ENCODE measurements at places on chromosomes 5 and 9. TPM values are rescaled to one million over a fixed set of nuclear protein-coding genes. Genes with fewer than 3 reads are reported as not detected.

DNA sequence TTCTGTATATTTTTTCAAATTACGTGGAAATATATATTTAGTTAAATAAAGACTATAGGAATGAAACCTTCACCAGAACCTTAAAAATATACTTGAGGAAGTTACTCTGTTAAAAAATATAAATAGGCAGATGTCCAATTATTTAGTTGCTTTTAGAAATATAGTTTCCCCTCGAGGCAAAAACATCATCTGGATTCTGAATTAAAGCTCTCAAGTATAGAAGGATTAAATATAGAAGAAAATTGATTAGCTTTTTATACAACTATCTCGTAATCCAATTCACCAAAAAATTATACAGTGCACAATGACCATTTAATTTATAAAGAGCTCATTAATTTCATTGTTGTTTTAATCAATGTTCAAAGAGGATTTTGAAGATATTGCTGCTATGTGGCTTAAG, 601.4 kb downstream of the GABRG2 start:
- H3K27me3 ChIP-seq = no peaks in the 10 kb centered on the region
- H3K4me1 ChIP-seq = peaks cover 5% of the 10 kb centered on the region
- no peak overlapping the region for H3K4me3 ChIP-seq
- H3K36me3 ChIP-seq = no peaks in the 10 kb centered on the region

DNA sequence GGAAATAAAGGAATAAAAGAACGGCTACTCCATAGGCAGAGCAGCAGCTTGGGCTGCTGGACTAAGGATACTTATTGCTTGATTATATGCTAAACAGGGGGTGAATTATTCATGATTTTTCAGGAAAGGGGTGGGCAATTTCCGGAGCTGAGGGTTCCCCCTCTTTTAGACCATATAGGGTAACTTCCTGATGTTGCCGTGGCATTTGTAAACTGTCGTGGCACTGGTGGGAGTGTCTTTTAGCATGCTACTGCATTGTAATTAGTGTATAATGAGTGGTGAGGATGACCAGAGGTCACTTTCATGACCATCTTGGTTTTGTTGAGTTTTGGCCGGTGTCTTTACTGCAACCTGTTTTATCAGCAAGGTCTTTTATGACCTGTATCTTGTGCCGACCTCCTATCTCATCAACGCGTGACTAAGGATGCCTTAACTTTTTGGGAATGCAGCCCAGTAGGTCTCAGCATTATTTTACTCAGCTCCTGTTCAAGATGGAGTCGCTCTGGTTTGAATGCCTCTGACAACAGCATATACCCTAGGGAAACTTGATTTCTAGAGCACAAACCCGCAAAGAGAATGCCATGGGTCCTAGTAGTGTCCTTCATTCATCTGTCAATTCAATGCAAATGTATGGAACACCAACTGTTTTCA, 47.8 kb upstream of the PWWP2A start:
- no peak overlapping the region for H3K4me3 ChIP-seq
- H3K27ac ChIP-seq = no peak overlapping the region
- H3K36me3 ChIP-seq = no peaks in the 10 kb centered on the region
- no peaks in the 10 kb centered on the region for H3K27me3 ChIP-seq

GRCh38 chr9:128276008-128276573, at the start of gene SWI5:
SWI5 (plus strand) TSS chr9:128276276.
- no peaks in the 10 kb centered on the region for H3K27me3 ChIP-seq
- H3K4me3 ChIP-seq = peak within 1 kb of the TSS; percentile 81
- peaks cover 57% of the 10 kb centered on the region for H3K4me1 ChIP-seq
- peak; percentile 100 for DNase-seq
- H3K36me3 ChIP-seq = peaks cover 24% of the 10 kb centered on the region
- peak within 1 kb of the TSS; percentile 90 for H3K27ac ChIP-seq

- H3K36me3 ChIP-seq = no peaks in the 10 kb centered on the region
- no peak for DNase-seq
- H3K27ac ChIP-seq = no peak overlapping the region
- peaks cover 11% of the 10 kb centered on the region for H3K4me1 ChIP-seq
Observed at GRCh38 chr5:111934511-111934910, 177.5 kb upstream of the NREP start.

DNA sequence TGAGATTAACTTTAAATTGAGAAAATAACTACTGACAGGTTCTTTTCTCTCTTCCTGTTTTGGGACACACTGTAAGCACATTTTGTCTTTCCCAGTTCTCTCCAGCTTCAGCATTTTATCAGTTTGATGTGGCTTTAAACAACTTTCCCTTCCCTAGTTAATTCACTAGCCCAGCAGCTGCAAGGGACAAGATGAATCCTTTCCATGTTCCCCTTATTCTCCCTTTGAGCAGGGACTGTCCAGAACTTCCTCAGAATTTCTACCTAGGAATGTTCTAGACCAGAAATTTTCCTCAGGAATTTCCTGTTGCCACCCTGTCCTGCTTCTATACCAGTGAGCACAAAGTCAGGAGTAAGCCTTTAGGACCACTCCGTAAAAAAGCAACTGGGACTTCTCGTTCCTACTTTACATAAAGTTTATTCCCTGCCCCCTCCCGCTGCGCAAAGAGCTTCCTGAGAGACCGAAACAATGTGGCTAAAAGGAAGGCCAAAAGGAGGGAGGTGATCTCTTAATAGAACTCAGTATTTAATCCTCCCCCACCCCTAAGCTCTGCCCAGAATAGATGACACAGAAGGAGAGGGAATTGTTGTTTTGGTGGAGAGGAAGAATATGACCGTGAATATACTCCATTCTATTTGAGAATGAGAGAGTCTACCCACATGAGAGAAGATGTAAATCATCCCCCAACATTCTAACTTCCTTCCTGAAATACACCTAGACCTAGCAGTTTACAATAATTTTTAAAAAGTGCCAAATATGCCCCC, 61.9 kb downstream of the GLIS3 start:
- H3K27ac ChIP-seq = peak overlapping the region; percentile 20
- H3K4me3 ChIP-seq = no peak overlapping the region
- no peaks in the 10 kb centered on the region for H3K36me3 ChIP-seq
- DNase-seq = no peak
- no peaks in the 10 kb centered on the region for H3K27me3 ChIP-seq
- no peaks in the 10 kb centered on the region for H3K4me1 ChIP-seq

DNA sequence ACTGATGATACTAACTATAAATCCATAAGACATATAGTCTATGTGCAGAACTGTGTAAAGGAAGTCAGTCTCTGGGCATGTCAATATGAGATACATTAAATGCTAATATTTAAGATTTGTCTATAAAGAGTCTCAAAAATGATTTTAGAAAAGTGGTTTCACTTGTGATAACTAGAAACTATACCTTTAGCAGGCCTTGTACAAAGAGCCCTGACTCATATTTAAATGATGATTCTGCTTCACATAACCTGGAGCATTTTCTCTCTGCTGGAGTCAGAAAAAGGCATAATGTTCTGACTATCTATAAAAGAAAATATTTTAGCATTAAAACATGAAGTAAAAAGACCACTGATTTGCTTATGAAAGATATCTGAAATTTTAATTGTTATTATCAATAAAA, 15.0 kb downstream of the C9orf72 start:
- peaks cover 17% of the 10 kb centered on the region for H3K36me3 ChIP-seq
- no peaks in the 10 kb centered on the region for H3K27me3 ChIP-seq
- no peak overlapping the region for H3K4me3 ChIP-seq

DNA sequence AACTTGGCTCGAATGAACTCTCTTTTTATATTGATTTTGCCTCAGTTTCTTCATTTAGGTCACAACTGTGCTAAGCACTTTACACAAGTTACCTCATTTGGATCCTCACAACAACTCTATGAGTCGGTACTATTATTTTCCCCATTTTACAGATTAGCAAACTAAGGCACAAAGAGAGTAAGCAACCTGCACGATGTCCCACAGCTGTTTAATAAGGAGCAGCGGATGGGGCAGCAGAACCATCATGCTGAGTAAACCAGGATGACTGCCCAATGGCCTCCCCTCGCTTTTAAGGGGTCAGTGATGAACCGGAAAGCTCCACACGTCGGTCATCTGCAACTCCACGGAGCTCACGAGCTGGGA, 607 bp downstream of the PRELID2 start:
- no peaks in the 10 kb centered on the region for H3K27me3 ChIP-seq
- no peaks in the 10 kb centered on the region for H3K36me3 ChIP-seq
- peak overlapping the region; percentile 69 for H3K27ac ChIP-seq
- no peak for DNase-seq
- peaks cover 47% of the 10 kb centered on the region for H3K4me1 ChIP-seq

DNA sequence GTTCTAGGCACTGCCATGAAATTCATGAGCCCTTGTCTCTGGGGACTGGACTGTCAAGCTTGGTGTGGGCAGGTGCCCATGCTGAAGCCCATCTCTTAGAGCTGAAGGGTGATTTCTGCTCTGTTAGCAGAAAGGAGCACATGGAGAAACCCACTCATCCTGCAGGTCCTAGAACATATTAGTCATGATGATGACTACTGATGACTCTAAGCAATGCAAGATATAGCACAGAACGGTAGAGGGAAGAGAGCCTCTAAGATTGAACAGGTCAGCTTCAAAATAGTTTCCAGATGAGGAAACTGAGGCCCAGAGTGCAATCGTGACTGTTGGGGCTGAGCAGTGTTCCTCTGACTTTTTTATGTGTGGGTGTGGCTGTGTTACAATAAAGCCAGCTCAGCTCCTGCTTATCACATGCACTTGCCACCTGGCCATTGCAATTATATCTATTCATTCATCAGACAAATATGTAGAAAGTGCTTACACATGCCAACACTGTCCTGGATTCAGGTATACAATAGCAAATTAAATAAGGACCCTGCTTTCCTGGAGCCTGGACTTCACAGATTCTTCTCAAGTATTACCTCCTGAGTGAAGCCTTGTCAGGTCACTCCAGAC, 140.2 kb upstream of the BRINP1 start:
- no peaks in the 10 kb centered on the region for H3K27me3 ChIP-seq
- H3K27ac ChIP-seq = no peak overlapping the region
- H3K36me3 ChIP-seq = no peaks in the 10 kb centered on the region
- H3K4me1 ChIP-seq = no peaks in the 10 kb centered on the region
- no peak for DNase-seq

DNA sequence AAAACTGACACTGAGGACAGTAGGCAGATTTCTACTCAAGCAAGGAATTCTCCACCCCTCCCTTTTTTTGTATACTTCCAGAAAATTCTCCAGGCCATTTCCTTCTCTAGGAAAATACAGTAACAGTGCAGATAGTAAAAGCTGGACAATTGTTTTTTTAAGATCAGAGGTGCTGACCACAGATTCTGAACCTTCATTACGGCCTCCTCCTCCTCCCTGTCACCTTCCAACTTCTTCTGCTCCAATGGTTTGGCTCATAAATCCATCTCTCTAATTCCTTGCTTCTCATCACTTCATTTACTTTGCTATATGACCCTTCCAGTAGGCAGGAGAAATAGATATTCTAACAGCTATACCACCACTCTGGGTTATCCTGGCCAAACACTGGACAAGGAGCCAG, 220.6 kb downstream of the FBN2 start:
- no peaks in the 10 kb centered on the region for H3K27me3 ChIP-seq
- H3K27ac ChIP-seq = no peak overlapping the region
- DNase-seq = no peak
- no peaks in the 10 kb centered on the region for H3K36me3 ChIP-seq

DNA sequence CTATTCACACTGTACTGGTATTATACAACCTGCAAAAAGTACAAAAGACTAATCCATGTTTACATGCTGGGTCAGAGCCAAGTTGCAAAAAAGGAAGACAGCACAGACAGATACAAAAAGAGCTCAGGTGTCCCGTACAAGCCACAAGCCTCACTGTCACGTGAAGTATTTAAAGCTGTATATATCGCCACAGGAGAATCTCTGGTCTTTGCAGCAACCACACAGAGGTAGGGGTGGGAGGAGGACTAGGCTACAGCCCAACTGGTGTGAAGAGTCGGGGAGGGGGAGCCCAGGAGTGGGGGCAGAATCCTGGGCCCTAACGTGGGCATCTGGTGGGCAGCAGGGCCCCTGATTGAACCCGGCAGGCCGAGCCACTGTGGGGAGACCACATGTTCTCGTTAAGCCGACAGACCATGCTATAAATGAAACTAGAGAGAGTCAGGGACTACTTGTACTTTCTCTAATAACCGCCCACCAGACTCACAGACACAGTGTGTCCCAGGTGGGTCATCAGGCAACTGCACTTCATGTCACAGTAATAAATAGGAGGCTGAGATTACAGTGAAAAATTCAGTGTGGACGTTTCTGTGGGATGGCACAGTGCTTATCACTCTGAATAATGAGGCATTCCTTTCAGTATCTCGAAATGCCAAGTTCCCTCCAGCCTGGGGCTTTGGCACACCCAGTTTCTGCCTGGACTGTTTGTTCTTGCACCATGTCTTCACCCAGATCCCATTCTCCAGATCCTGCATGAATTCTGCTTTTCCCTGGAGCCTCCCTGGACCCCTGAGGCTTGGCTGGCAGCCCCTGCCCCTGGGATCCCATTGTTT, 79.3 kb upstream of the SH3PXD2B start:
- H3K27ac ChIP-seq = peak overlapping the region; percentile 85
- no peaks in the 10 kb centered on the region for H3K36me3 ChIP-seq
- peak overlapping the region; percentile 8 for H3K4me3 ChIP-seq
- no peaks in the 10 kb centered on the region for H3K27me3 ChIP-seq
- peak; percentile 92 for DNase-seq

DNA sequence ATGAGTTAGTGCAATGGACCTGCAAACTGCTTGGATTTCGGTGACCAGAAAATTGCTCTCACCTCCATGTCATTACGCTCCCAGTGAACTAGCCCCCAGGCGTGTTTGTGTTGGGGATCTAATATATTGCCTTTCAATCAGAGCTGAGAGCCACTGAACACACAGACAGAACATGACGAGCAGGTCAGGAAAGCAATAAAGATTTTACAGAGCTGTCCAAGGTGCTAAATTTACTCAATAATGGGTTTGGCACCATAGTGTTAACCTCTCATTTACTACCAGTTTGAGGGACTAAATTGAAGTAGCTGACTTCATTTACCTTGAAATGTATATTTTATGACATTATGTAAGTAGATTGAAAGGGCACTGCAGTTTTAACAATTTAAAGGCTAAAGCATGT, 383.0 kb downstream of the EBF1 start:
- H3K27ac ChIP-seq = no peak overlapping the region
- no peak overlapping the region for H3K4me3 ChIP-seq
- H3K4me1 ChIP-seq = no peaks in the 10 kb centered on the region
- H3K27me3 ChIP-seq = no peaks in the 10 kb centered on the region
- peaks cover 13% of the 10 kb centered on the region for H3K36me3 ChIP-seq

The CTXN3 gene
- total RNA-seq = not detected

The HSD17B4 gene
- 87.2 TPM for total RNA-seq

The DTWD2 gene
- 8.2 TPM for total RNA-seq

The PRSS3 gene
- total RNA-seq = 1.4 TPM

The ITK gene
- total RNA-seq = 0.80 TPM

Measured in esophagus muscularis mucosa (tissue), 4 donors.